ENCODE measurements at places on chromosomes 6 and 20. TPM values are rescaled to one million over a fixed set of nuclear protein-coding genes. Genes with fewer than 3 reads are reported as not detected.

The KHDC1 gene
- 1.8 TPM for total RNA-seq

The MYBL2 gene
- 15.1 TPM for total RNA-seq

The SLC22A3 gene
- 2.5 TPM for total RNA-seq

The MAS1 gene
- not detected for total RNA-seq

The TRIM40 gene
- 10.7 TPM for total RNA-seq

The SUMO4 gene
- total RNA-seq: 1.4 TPM

The CSNK2B gene
- 140 TPM for total RNA-seq

The MAS1L gene
- total RNA-seq: 0.54 TPM

The CCN6 gene
- total RNA-seq: not detected

The PGBD1 gene
- 1.0 TPM for total RNA-seq

The MAPK13 gene
- 166 TPM for total RNA-seq

The TFEB gene
- 21.7 TPM for total RNA-seq

The HTR1B gene
- total RNA-seq: 0.19 TPM

The PLEKHG1 gene
- total RNA-seq: 21.8 TPM

The DHX35 gene
- 16.9 TPM for total RNA-seq

The DOK5 gene
- 0.80 TPM for total RNA-seq

The CCN5 gene
- total RNA-seq: 0.84 TPM

The RFX6 gene
- 0.59 TPM for total RNA-seq

The LY6G5C gene
- total RNA-seq: 2.8 TPM

The GTSF1L gene
- total RNA-seq: not detected

The PROKR2 gene
- total RNA-seq: not detected

The SLX4IP gene
- 8.8 TPM for total RNA-seq

The GPLD1 gene
- total RNA-seq: 0.88 TPM

The CRISP3 gene
- not detected for total RNA-seq

The STX11 gene
- 3.8 TPM for total RNA-seq

The NRN1 gene
- total RNA-seq: 1.6 TPM

The FAM83C gene
- total RNA-seq: 0.45 TPM

The TRERF1 gene
- 3.5 TPM for total RNA-seq

The FAXC gene
- 4.9 TPM for total RNA-seq

The SNX14 gene
- 52.5 TPM for total RNA-seq

Measured in colonic mucosa (tissue), 4 donors.